ENCODE measurements at places on chromosomes 11 and 22.

DNA sequence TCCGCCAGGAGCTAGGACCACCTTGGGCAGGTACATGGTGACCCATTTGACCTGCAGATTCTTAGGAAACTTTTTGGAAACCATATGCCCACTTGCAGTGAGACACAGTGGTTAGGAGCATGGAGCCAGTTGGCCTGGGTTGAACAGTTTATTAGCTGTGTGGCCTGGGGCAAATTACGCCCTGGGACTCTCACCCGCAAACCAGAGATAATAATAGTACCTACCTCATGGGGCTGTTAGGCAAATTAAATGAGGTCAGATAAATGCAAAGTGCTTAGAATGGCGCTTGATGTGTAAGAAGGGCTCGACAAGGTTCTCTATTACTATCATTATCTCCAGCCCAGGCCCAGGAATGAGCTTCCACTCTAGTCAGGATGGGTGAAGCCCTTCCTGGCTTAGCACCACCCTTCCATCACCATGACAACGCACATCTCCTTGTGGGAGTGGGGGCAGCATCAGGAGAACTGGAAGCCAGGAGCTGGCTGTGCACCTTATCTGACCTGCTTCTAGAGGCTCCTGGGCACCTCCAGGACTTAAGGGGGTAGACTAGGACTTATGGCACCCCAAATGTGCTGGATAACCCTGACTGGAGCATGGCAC is 5.1 kb downstream of the SYT12 start:
- no peak for DNase-seq

- DNase-seq = no peak
Measured at GRCh38 chr11:127888386-127888785, 699.0 kb downstream of the ETS1 start.

- peak; percentile 72 for DNase-seq
Measured at GRCh38 chr11:46529095-46529905, 64.5 kb downstream of the AMBRA1 start.

GRCh38 chr11:119031912-119032280 is 1.2 kb upstream of the SLC37A4 start:
- DNase-seq = no peak

DNA sequence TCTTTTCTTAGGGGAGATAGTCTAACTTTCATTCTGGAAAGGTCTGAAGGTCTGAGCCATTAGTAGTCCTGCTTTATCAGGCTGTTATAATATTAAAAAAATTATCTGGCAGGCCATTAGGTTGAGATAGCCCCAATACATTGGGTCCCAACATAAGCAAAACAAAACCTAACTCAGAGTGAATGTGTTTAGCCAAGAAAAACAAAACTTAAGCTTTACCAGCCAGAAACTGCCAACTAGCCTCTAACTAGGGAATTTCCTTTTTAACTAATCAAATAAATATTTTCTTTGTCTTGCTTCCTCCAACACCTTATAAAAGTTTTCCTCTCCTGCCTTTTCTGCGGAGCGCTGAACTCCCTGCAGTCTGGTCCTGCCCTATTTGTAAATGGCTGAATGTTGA is 1137.7 kb upstream of the CNTN5 start:
- DNase-seq = no peak

DNA sequence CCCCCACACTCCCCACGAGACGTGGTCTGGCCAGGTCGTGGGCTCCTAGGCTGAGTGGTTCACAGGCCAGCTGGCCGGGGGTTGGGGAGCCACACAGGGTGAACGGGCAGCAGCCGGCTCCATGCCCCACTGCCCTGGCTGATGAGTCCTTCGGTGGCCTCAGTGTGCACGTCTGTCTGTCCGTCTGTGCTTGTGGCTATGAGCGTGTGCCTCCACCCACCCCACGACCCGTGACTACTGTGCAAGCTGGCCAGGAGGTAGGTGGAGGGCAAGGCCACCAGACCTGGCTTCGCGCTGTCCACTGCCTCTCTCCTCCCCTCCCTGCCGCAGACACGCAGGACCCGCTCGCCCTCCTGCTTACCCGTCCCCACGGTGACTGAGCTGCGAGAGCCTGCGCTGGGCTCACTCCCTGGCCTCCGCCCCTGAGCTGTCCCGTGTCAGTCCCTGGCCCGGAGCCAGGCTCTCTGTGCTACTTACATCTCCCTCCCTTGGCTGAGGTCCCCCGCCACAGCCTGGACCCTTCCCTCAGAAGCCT is 14.1 kb downstream of the CSDC2 start:
- DNase-seq = no peak

DNA sequence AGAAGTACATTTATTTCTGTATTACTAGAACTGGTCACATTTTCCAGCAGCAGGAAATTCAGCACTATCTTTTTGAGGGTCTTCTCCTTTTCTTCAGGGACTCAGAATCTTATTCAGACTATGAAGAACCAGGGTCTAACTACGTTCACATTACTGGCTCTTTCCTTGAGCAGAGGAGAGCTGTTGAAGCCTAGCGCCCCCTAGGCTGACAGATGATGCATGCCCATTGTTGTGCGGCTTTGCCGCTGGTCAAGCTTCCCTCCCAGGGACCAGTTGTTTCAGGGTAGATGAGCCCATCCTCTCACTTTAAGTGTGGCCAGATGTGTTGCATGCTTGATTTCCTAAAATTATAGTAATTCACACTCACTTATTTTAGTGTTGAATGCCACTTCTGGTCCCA is 168.2 kb upstream of the PDGFD start:
- DNase-seq = peak; percentile 15

DNA sequence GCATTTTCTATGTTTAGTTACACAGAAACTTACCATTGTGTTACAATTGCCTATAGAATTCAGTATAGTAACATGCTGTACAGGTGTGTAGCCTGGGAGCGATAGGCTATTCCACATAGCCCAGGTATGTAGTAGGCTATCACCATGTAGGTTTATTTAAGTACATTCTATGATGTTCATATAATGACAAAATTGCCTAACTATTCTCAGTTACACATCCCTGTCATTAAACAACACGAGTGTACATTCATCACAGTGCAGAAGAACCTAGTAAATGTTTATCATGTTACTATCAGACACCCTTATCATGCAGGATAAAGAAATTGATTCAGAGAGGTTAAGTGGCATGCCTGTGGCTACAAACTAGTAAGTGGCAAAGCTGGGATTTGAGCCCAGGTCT is 28.4 kb upstream of the BMAL1 start:
- DNase-seq = no peak

DNA sequence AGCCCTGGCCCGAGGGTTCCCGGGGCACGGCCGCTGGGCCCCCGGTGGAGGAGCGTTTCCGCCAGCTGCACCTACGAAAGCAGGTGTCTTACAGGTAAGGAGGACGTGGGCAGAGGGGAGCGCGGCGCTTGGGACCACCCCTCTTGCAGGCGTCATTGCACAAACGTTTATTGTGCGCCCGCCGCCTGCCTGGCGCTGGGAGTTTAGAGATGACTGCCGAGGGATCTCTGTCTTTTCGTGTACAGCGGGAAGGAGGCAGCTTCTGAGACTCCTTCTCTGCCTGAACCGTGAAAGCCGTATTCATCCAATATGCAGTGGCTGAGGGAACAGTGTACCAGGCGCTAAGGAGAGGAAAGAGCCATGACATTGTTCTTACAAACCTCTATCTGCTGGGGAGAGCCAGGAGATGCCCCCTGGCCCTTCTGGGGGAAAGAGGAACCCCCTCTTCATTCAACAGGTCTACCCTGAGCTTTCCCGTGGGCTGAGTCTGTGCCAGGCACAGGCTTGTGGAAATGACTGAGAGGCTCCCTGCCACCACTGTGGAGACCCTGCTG is 13.8 kb upstream of the DGKZ start:
- no peak for DNase-seq

DNA sequence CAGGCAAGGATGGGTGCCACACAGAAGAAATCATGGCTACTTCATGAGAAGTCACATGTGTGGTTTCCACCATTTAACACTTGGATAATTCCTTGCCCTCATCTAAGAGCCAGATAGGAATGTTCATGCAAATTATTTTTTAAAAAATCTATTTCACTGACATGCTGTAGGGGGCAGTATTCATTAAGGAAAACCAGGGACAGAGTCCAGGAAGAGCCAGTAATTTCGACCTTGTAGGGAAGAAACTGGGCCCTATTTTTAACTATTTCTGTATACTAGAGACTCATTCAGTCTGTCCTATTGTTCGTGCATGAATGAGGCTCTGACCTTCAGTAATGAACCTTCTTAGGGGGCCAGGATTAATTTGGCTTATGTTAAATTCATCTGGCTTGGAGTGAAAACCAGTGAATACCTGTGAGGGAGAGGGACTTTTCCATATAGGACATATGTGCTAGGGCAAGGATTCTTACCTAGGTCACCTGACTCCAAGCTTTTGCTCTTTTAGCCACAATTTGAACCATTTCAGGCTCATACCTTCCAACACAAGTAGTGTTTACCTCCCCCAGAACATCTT is 192.7 kb downstream of the NAV2 start:
- DNase-seq = peak; percentile 66

GRCh38 chr11:26550022-26550421 is 22.0 kb downstream of the MUC15 start:
- no peak for DNase-seq

DNA sequence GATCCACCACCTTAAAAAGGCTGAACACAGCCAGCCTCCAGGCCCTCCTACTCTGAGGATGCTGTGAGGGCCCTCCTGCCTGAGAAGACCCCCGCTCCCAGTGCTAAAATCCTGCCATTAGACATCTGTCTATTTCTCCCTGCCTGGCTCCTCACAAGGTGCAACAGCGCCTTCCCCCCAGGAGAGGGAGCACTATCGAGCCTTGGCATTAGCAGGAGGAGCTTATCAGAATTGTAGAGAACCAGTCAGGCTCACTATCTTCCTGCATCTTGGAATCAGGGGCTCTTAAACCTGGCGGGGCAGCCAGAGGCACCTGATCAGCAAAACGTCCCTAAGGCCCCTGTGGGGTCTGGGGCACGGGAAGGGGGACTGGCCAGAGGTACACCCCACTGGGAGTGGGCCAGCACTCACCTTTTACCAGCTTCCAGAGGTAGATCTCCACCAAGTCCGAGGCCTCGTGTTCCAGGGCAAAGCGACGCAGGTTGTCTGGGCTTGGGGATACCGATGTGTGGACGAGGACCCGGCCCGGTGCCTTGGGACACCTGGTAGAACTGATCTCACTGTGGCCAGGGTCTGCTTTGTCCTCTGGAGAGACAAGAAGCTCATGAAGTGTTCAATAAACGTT is 28.7 kb downstream of the CHRDL2 start:
- peak; percentile 77 for DNase-seq

GRCh38 chr22:47553436-47553835 is 791.0 kb downstream of the TBC1D22A start:
- DNase-seq = no peak

DNA sequence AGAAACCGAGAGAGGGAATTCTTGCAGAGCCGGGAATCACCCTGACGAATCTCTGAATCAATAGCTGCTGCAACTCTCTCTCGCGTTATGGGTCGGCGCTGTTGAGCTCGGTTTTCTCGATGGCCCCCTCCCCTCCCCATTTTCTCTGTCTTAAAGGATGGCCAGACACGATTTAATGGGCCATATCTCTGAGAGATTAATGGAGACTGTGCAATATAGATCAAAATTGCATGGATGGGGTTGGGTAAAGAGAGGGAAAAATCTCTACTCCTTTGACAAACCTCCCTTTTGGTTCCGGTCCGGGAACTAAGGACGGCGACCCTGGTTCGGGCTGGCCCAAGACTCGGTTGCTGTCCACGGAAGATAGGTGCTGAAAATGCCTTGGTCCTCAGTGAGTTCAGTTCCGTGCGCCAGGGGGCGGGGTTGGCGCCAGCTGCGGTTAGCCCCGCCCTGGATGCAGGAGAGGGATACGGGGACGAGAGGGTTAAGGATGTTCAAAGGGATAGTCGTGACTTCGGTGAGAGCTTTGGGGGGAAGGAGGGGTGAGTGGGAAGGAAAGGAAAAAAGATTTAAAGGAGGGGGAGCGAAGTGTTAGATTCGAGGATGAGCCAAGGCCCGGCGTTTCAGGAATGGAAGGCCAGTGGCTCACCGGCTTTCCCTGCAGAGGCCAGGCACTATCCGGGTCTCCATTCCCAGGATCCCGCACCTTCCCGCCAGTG is 103.6 kb upstream of the HSD17B12 start:
- peak; percentile 75 for DNase-seq

GRCh38 chr22:49889071-49889470 is 29.2 kb downstream of the ALG12 start:
- DNase-seq = no peak

- no peak for DNase-seq
Measured at GRCh38 chr22:45845076-45845487, 131.9 kb downstream of the WNT7B start.

DNA sequence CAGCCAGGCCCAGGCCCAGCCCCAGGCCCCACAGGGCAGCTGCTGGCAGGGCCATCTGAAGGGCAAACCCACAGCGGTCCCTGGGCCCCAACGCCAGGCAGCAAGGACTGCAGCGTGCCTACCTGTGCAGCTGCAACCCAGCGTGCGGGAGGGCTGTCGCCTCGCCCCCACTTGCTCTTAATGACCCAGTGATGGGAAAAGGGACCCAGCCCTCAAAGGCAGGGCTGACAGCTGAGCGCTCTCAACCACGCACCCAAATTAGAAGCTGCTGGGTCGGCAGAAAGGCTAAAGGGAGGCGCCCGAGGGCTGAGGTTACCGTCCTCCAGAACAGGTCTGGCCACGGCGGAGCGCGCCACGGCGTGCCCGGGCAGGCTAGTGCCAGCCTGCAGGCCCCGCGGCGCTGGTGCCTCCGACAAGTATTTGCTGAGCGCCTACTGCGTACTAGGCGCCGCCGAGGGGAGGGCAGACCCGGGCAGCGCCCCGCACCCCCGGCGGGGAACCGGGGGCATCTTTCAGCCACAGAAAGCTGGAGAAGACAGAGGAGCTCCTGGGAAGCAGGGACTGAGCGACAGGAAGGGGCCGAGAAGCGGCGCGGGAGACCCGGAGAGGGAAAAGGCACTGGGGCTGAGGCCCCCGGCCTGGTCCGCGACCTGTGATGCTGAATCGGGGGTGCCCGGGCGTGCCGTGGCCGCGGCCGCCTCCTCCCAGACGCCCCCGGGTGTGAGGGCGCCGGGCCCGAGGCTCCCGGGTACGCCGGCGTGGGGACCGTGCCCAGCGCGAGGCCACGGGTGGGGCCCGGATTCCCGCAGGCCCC is 773 bp downstream of the HRAS start:
- DNase-seq = no peak

GRCh38 chr22:30326255-30326705 is 461 bp downstream of the TBC1D10A start:
- DNase-seq = peak; percentile 55

GRCh38 chr11:106105986-106106385 is 28.5 kb downstream of the AASDHPPT start:
- DNase-seq = no peak

DNA sequence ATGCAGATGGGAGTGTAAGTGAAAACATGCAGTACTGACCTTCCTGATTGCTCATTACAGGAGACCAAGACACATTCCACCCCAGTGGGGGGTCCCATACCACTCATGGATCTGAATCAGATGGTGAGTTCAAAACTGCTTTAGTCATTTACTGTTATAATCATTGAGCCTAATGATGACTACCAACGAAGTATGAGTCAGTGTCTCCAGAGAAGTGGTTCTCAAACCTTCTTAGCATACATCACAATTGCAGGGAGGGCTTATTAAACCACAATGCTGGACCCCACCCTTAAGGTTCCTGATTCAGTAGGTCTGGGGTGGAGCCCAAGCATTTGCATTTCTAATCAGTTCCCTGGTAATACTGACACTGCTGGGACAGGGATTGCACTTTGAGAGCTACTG is 75.8 kb downstream of the CD44 start:
- peak; percentile 99 for DNase-seq
